ENCODE measurements at places on chromosomes 3 and 15.

- no peak for DNase-seq
These were observed 145.6 kb downstream of the TCF12 start for GRCh38 chr15:57064033-57064432.

- no peak for DNase-seq
These were observed 2.6 kb downstream of the FAM43A start for GRCh38 chr3:194688200-194688740.

DNA sequence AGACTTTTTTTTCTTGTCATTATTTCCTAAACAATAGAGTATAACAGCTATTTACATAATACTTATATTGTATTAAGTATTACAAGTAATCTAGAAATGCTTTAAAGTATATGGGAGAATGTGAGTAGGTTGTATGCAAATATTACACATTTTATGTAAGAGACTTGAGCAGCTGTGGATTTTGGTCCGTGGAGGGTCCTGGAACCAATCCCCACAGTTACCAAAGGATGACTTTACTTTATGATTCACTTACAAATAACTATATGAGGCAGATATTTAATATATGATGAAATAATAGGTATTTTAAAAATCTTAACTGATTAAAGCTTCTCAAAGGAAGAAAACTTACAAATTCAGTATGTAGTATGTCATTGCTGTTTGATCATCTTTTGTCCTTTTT is 56.3 kb downstream of the PPP2R3A start:
- no peak for DNase-seq

- no peak for DNase-seq
These were observed 143.0 kb downstream of the RYR3 start for GRCh38 chr15:33453761-33454160.

DNA sequence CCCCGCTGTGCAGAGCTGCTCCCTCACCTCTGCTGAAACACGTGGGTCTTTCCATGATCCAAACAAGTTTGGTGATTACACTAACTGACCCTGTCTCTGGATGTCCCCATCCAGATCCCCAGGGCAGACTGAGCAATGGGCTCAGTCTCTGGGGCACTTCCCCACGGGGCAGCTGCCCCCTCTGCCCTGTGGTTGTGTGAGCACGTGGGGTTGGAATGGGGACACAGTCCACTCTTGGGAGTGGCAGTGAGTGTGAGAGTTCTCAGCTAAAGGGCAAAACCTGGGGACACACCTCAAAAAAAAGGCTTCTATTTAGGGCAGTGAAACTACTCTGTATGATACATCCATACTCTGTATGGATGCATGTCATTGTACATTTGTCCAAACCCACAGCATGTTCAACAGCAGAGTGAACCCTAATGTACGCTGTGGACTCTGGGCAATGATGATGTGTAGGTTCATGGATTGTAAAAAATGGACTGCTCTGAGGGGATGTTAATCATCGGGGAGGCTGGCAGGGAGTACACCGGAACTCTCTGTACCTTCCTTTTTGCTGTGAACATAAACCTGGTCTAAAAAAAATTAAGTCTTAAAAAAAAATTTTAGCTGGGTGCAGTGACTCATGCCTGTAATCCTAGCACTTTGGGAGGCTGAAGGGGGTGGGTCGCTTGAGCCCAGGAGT is 49.9 kb upstream of the BLM start:
- no peak for DNase-seq

- DNase-seq = no peak
These were observed 38.4 kb upstream of the TERB2 start for GRCh38 chr15:44918136-44918535.

- DNase-seq = no peak
These were observed 428.3 kb upstream of the ATP11B start for GRCh38 chr3:182364723-182365650.

- no peak for DNase-seq
These were observed 12.7 kb upstream of the CTSH start for GRCh38 chr15:78957416-78958093.

GRCh38 chr15:69723404-69724096 is 270.9 kb downstream of the RPLP1 start:
- DNase-seq = no peak

- DNase-seq = no peak
These were observed 143.2 kb upstream of the PRICKLE2 start for GRCh38 chr3:64368257-64369020.

DNA sequence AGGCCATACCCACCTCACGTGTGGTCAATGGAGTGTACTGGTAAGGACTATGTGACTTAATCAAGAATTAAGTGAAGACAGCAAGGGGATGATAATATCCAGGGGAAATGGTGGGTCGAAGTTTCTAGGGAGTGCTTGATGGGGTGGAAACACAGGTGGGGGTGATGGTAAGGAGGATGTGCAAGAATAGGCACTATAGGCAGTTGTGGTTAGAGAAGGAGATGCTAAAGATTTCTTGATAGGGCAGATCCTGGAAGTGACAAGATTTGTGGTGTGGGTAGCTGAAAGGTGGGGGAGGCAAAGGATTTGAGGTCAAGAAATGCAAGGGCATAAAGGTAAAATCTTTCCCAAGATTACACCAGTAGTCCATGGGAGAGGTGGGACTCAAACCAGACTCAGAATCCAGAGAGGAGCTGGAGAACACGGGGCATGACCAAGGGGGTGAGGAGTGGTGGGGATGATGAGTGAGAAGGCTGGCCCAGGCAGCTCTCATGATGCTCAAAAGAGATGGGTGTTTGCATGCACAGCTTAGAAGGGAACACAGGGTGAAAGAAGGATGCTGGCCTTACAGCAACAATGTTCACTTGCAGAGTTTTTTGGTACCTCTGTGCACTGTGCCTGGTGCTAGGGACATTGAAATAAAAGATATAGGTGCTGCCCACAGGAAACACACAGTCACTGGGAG is 78.4 kb downstream of the CCR1 start:
- no peak for DNase-seq

- no peak for DNase-seq
These were observed 216.3 kb downstream of the SATB1 start for GRCh38 chr3:18208856-18209255.

DNA sequence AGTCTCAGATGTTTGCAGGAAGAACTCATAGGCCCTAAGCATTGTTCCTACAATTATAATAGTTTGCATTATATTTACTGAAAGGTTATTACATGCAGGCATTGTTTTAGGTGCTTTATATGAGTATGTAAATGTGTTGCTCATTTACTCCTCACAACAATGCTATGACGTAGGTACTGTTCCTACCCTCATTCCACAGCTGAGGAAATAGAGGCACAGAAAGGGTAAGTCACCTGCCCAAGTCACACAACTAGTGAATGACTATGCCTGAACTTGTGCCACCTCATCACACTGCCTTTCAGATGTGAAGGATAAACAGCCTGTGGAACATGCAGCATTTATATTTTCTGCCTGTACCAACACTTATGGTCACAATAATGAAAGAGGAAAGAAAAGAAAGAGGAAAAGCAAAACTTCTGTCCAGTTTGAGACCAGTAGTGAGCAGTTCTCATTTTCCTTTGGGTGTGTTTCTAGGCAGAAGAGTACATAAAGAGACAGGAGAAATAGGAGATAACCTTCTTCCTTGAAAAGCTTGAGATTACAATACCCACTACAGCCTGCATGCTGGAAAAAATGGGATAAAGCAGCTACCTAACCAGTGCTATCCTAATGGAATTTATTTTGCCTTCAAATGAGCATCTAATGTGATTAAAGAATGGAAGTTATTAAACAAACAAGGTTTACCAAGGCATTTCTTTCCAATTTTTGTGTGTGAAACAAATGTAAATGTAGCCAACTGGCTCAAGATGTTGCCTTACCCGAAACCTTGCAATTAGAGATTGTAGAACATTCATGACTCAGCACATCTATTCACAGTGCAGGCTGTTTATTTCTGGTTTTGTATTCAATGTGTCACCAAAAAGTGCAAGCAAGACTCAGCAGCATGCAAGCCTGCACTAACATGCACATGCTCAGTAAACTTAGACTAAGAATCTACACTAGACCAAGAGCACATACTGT is 20.5 kb upstream of the ENTPD3 start:
- no peak for DNase-seq

- no peak for DNase-seq
These were observed 26.5 kb downstream of the EFHB start for GRCh38 chr3:19907523-19907922.

GRCh38 chr3:188217011-188217463 is 63.1 kb downstream of the LPP start:
- no peak for DNase-seq

- no peak for DNase-seq
These were observed 775.0 kb downstream of the DIPK2A start for GRCh38 chr3:144746631-144747030.

- no peak for DNase-seq
These were observed 1.7 kb upstream of the SLC9A9 start for GRCh38 chr3:143849854-143850549.

DNA sequence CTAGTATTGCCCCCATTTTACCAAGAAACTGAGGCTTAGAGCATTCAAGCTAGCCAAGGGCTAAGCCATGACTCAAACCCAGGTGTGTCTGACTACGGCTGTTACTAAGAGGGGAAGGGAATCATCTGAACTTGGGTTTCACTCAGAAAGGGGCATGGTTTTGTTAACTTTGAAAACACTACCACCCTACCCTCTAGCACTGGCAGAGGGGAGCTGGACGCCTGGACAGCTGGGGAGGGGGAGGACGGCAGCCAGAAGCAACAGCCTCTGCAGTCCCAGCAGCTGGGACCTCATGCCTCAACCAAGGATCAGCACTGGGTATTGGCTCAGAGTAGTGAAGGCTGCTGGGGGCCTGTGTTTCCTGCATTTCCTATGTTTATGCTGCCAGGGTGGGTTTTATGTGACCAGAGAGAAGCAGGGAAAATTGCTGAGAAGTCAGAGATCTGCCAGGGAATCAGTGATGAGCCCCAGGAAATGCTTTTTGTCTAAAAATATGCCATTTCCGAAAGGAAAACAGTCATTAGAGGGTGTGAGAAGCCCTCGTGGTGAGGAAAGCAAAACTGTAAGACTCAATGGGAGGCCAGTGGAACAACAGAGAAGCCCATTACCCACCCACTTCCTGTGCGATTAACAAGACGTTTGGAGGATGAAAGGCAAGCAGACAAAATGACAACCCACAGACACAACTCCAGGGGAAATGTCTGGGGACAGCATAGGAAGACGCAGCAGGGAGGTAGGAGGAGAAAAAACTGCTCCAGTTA is 41.2 kb downstream of the LIPC start:
- no peak for DNase-seq

GRCh38 chr3:26106228-26106627 is 316.3 kb downstream of the OXSM start:
- DNase-seq = no peak

DNA sequence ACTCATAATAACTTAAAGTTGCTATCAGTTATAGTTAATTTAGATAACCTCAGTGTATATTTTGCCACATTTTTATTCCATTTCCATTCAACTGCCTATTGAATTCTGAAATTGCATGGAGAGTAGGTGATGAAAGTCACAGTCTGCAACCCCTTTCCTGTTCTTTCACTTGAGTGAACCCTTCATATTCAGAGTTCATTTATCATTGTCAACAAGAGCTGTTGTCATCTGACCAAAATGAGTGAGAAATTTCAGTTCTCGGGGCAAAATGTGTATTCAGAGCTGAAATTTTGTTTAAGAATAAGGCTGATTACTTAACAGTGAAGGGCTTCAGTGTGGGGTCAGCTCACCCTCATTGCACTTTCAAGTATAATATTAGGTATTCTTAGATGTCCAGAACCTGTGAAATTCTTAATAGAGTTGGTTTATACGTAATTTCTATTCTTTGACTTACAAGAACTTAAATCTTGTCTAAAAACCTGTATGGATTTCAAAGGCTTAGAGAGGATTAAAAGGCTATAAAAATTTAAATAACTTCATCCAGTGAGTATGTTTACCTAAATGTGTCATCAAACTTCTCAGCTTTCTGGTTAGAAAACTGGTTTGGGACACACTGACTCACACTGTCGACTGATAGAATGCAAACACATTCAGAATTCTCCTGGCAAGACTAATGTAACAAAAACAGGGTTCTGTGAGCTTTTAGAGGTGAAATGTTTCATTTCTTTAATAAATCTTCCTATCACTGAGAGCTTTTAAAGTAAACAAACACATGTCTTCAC is 92.2 kb downstream of the CMSS1 start:
- no peak for DNase-seq

GRCh38 chr3:46361408-46362283 is 7.7 kb downstream of the CCR2 start:
- DNase-seq = no peak

- DNase-seq = peak; percentile 21
These were observed 68.0 kb downstream of the FNDC3B start for GRCh38 chr3:172107403-172107802.

- no peak for DNase-seq
These were observed 7.0 kb downstream of the USP8 start for GRCh38 chr15:50431204-50431603.

GRCh38 chr15:97966924-97967620 is 6.6 kb downstream of the ARRDC4 start:
- DNase-seq = no peak

DNA sequence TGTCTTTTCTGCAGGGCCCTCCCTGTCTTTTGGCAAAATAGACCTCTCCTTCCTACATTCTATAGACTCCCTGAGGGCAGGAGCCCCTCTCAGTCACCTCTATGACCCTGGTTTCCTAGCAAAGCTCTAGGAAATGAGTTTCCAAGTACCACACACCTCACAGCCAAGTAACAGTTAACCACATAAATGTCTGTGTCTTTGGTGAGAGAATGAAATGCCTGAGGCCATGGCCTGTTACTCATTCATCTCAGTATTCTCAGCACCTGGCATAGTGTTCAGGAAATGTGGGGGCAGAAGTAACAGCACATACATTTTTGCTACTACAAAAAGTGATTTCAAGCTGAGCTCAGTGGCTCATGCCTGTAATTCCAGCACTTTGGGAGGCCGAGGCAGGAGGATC is 21.0 kb downstream of the RFT1 start:
- DNase-seq = no peak

DNA sequence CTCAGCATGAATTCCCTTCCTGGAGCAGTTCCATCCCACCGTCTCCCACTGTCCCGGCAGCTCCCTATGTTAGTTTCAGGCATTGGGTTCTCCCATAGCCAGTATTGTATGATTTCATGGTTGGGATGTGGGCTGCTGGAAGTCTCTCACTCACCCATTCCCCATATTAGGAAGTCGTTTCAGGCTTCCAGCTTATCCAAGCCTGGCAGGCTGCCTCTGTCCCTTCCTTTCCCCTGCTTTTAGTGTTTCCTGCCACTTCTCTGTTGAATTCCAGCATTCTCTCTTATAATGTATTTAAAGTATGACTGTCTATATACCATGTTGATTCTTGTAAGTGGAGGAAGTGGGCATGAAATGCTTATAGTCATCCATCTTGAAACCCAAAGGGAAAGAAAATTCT is 309.7 kb upstream of the RBMS3 start:
- DNase-seq = no peak

- no peak for DNase-seq
These were observed 218.1 kb downstream of the NAALADL2 start for GRCh38 chr3:175077216-175077615.

Measured in stimulated activated CD8-positive, alpha-beta memory T cell treated with anti-CD3 and anti-CD28 coated beads, Interleukin-7, amount 100 ng/mL, for 24 hours (primary cell).